ENCODE measurements at places on chromosomes 7 and 10.

- DNase-seq: no peak
These were observed 8.1 kb downstream of the GLCCI1 start for GRCh38 chr7:7976677-7977076.

GRCh38 chr7:25752967-25753791 is 398.8 kb upstream of the NFE2L3 start:
- no peak for DNase-seq

GRCh38 chr7:90595342-90595800 is 750 bp upstream of the CDK14 start:
- no peak for DNase-seq

DNA sequence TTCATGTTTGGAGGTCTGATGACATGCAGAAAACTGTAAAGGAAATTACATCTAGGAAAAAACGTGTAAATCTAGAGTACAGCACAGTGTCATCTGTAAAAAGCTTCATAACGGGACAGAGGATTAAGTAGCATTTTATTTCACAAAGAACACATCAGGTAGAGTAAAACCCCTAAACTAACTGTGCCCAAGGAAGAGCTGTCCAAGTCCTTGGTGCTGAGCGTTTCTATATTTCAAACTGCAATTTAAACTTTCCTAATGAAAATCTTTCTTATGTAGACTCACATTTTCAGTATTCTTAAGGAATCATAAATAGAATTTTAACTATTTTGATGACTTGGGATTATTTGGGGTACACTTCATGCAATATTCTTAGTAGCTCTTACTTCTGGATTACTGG is 646.2 kb downstream of the IPMK start:
- DNase-seq: no peak

GRCh38 chr10:94010116-94010515 is 16.4 kb downstream of the PLCE1 start:
- DNase-seq: no peak

DNA sequence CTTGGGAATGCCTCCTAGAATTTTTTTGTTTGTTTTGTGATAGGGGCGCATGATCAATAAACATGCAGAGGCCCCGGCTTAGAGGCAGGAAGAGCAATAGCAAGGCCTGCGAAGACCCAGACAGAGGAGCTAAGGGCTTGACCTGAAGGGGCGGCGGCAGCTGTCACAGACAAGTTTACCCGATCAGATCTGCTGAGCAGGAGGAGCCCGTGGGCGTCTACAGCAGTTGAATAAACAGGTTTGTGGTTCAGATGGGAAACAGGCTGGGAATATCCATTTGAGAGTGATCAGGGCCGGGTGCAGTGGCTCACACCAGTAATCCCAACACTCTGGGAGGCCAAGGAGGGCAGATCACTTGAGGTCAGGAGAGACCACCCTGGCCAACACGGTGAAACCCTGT is 126.0 kb upstream of the CALN1 start:
- no peak for DNase-seq

DNA sequence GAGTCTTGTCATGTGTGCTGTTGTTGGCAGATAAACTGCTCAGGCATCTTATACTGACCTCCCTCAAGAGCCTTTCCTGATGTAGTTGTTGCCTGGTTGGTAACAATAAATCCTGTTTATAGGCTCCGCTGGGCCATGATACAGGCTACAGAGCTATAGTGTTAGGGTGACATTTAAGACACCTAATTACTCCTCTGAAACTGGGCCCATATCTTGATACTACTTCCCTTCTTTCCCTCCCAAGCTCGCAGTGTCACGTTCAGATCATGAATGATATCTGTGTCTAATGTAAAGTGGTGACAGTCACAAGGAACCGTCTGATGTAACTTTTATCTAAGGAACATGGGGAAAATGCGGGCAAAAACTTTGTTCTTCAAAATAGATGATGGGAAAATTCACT is 35.4 kb downstream of the CROT start:
- DNase-seq: no peak

DNA sequence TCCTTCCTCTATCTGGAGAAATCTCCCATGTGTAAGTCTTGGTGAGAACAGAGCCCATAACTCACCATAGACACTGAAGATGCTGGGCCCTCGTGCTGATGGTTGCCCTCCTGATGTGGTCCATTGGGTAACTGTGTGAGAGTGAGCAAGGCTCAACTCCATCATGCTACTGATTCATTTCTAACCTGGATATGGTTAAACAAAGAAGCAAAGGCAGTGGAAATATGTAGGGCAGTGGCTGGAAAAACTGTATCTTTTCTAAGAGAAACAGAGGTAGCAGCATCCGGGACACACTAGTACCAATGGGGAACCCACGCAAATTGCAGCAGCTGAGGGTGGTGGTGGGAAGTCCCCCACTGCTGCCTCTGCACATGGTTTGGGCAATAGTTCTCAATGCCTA is 221.7 kb downstream of the KLF6 start:
- DNase-seq: no peak

DNA sequence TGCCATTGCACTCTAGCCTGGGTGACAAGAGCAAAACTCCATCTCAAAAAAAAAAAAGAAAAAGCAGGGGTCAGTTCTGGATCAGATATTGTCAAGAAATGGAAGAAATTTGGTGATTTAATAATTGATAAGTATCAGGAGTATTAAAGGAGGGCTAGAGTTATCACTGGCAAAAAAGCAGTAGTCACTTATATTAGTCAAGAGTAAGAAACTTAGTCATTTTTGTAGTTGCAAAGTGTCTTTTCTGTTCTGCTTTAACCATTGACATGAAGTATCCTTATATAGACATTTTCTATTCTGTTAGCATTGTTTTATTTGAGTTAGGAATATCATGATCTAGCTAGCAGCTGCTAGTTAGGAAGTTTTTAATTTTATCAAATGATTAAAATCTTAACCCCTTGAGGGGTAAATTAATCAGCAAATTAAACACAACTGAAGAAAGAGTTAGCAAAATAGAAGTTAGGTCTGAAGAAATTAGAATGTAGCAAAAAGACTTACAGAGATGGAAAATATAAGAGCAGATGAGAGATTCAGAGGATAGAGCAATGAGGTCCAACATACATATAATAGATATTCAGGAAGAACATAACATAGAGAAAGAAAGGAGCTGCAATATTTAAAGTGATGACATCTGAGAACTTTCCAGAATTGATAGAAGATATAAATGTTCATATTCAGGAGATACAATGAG is 7.3 kb upstream of the CCDC6 start:
- no peak for DNase-seq

GRCh38 chr10:3372281-3372680 is 199.7 kb upstream of the PITRM1 start:
- DNase-seq: no peak
